Breast epithelium (tissue), 4 donors: ENCODE measurements at places on chromosomes 13 and 19. TPM values are rescaled to one million over a fixed set of nuclear protein-coding genes. Genes with fewer than 3 reads are reported as not detected.

The NLRP5 gene
- total RNA-seq: 0.44 TPM

The PTGIR gene
- 0.29 TPM for total RNA-seq

The CLC gene
- total RNA-seq: not detected

The CEACAM19 gene
- total RNA-seq: 5.3 TPM

The ZNF582 gene
- total RNA-seq: 9.5 TPM

The TSSK6 gene
- total RNA-seq: 2.3 TPM

The PROSER1 gene
- total RNA-seq: 16.1 TPM

The CCDC8 gene
- 29.7 TPM for total RNA-seq

The OVOL3 gene
- total RNA-seq: not detected

The CEACAM4 gene
- 0.66 TPM for total RNA-seq

The ICAM3 gene
- total RNA-seq: 10.1 TPM

The MISP3 gene
- 5.0 TPM for total RNA-seq

The XAB2 gene
- total RNA-seq: 41.9 TPM

The SYMPK gene
- total RNA-seq: 24.3 TPM

The NLRP11 gene
- 0.33 TPM for total RNA-seq

The ACER1 gene
- 0.33 TPM for total RNA-seq

The METTL21C gene
- total RNA-seq: not detected

The ZNF418 gene
- 3.2 TPM for total RNA-seq

The FRY gene
- 41.0 TPM for total RNA-seq

The ZNF557 gene
- 12.8 TPM for total RNA-seq

The KL gene
- total RNA-seq: 2.7 TPM

The DPF1 gene
- not detected for total RNA-seq

The C13orf42 gene
- total RNA-seq: not detected

The SELENOV gene
- total RNA-seq: not detected

The C1QTNF9 gene
- total RNA-seq: 0.15 TPM

The WDR88 gene
- not detected for total RNA-seq

The FUT2 gene
- not detected for total RNA-seq

The BCKDHA gene
- 40.3 TPM for total RNA-seq

The WTIP gene
- total RNA-seq: 14.9 TPM

The BRCA2 gene
- total RNA-seq: 1.3 TPM

The PDX1 gene
- not detected for total RNA-seq

The FBXO17 gene
- total RNA-seq: 28.5 TPM

The NLRP9 gene
- total RNA-seq: not detected

The RXFP2 gene
- not detected for total RNA-seq

The CALR3 gene
- total RNA-seq: not detected

The ZNF223 gene
- 5.6 TPM for total RNA-seq

The STX10 gene
- 75.2 TPM for total RNA-seq

The FAM83E gene
- total RNA-seq: 3.3 TPM

The AP1M2 gene
- total RNA-seq: 34.1 TPM

The GIPR gene
- total RNA-seq: 0.16 TPM

The PSG11 gene
- not detected for total RNA-seq

The ZNF320 gene
- 22.0 TPM for total RNA-seq

The PLK5 gene
- total RNA-seq: not detected

The INSL3 gene
- 0.66 TPM for total RNA-seq

The TNFSF13B gene
- total RNA-seq: 4.5 TPM

The DOCK6 gene
- total RNA-seq: 59.3 TPM

The ZNF723 gene
- total RNA-seq: not detected

The MBD3L3 gene
- total RNA-seq: not detected

The CPT1C gene
- total RNA-seq: 14.4 TPM

The PSPN gene
- total RNA-seq: 0.59 TPM

The ZNF865 gene
- total RNA-seq: 5.0 TPM

The ATP7B gene
- total RNA-seq: 7.2 TPM

The FCAR gene
- 1.3 TPM for total RNA-seq

The C19orf81 gene
- not detected for total RNA-seq

The NFIX gene
- 52.8 TPM for total RNA-seq

The CGB8 gene
- not detected for total RNA-seq

The ZMYM2 gene
- 118 TPM for total RNA-seq

The AZU1 gene
- 0.29 TPM for total RNA-seq

The ZNF302 gene
- total RNA-seq: 54.2 TPM
